Effector memory CD8-positive, alpha-beta T cell (primary cell): ENCODE measurements at places on chromosomes 5 and 9.

DNA sequence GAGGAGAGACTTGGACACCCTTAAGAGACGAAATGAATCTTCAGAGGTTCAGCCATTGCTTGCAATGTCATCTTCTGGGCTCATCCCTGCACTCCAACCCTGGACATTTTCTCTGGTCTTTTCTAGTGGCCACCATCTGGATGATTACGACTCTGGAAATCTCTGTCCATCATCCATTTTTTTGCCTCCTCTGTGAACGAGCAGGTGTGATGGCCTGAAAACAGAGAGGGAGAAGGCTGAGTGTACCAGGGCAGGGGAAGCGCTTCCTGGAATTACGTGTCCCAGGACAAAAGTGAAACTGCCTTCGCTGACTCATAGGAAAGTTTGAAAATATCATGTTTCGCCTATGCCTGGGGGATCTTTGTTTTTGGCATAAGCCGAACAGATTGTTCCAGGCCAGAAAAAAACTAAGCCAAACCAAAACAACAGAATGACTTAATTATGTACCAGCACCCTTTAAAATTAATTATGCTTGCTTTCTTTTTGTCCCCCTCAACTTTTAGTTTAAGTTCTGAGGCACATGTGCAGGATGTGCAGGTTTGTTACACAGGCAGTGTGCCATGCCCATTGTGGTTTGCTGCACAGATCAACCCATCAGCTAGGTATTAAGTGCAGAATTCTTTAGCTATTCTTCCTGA is 31.9 kb downstream of the ANKRD33B start:
- DNase-seq = no peak

DNA sequence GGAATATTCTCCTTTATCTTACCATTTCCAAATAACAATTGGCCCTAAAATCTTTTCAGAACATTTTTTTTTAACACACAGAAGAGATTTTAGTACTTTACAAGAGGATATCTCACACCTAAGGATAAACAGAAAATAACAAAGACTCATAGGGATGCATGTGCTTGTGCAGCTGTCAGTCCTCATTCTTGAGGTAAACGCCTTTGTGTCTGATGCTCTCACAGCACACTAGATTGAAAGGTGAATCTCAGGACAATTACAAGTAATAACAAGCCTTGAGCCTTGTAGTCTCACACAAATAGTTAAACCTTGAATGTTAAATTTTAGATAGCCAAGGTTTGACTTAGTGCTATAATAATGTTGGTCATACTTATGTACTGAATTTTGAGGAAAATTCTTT is 439.2 kb downstream of the PTPRD start:
- DNase-seq = no peak

DNA sequence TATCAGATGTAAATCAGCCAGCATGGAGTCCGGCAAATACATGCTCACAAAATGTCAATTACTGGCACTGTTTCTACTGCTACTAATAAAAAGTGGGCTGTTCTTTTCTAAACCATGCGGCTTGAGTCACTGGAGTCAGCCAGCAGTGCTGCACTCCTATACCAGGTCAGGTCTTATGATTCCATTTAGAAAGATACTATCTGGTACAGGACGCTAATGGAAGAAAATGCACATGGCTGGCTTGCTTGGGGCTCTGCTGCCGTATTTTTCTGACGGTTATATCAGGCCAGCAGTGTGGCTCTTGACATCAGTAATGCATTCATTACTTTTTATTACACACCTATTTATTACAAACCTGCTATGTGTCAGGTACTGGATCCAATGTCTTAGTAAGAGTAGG is 74.3 kb downstream of the NDFIP1 start:
- no peak for DNase-seq

DNA sequence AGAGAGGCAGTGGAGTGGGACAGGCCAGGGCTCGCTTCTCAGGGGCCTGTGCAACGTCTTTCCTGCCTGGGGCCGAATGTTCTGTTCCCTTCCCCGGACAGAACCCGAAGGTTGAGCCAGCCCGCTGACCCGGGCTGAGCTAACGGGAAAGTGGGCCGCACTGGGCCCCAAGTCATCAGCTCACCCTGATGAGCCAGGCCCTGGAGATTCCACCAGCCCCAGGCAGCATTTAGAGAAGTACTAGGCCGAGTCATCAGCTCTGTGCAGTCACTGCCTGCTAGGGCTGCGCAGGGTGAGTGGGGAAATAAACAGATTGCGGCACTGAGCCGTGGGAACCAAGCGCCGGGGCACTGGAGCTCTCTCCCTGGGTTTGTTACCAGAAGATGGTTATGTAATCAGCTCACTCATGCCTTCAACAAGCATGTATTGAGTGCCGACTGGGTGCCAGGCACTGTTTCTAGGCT is 29.1 kb upstream of the DUSP1 start:
- DNase-seq = no peak

DNA sequence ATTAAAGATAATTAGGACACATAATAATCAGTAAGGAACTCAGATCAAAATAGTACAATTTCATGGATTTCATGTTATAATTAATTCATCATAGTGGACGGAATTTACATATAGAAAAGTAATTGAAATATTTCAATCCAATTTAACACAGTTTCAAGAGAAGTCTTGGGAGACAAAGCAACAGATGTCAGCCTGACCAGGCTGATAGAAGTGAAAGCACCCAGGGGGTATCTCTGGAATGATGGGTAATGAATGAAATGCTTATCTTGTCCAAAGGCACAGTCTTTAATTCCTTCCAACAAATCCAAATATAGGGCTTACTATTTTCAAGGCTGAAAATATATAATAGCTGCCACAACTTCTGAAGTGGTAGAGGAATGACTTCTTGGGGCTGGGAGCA is 629.3 kb upstream of the RGMB start:
- no peak for DNase-seq

GRCh38 chr5:133934822-133935666 is 33.4 kb downstream of the C5orf15 start:
- no peak for DNase-seq

- no peak for DNase-seq
These were observed 53.9 kb upstream of the TMEM171 start for GRCh38 chr5:73066466-73066865.

- no peak for DNase-seq
These were observed 54.3 kb upstream of the BOD1 start for GRCh38 chr5:173670791-173671120.

GRCh38 chr5:23025629-23026233 is 172.6 kb upstream of the CDH12 start:
- no peak for DNase-seq

DNA sequence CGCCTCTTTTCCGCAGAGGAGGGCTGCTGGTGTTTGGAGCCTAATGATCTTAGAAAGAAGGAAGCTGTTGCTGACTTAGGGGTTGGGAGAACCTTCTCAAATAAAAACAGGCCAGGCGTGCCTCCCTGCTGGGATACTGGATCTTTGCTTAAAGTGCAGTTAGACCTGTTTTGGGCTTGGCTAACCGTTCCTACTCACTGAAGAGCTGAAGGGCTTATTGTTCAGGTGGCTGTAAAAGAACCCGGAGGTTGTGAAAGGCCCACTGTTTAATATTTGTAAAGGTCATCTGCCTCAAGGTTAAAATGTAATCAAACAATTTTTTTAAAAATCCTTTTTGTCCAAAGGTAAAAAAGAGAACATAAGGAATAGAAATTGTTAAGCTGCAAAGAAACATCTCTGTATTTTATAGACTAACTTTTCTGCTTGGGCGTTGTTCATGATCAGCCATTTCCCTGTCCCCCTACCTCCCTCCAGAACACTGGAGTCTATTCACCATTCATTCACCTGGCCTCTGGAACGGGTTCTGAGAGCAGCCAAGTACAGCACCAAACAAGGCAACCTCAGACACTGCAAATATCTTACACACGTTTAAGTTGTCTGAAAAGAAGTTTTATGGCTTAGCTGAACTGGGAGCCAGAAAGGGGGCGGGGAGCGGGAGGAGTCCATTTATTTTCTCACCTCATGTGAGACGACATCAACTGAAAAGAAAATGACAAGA is 18.6 kb upstream of the MTMR12 start:
- no peak for DNase-seq

- DNase-seq = no peak
These were observed 50.0 kb downstream of the MEGF10 start for GRCh38 chr5:127340606-127341005.

DNA sequence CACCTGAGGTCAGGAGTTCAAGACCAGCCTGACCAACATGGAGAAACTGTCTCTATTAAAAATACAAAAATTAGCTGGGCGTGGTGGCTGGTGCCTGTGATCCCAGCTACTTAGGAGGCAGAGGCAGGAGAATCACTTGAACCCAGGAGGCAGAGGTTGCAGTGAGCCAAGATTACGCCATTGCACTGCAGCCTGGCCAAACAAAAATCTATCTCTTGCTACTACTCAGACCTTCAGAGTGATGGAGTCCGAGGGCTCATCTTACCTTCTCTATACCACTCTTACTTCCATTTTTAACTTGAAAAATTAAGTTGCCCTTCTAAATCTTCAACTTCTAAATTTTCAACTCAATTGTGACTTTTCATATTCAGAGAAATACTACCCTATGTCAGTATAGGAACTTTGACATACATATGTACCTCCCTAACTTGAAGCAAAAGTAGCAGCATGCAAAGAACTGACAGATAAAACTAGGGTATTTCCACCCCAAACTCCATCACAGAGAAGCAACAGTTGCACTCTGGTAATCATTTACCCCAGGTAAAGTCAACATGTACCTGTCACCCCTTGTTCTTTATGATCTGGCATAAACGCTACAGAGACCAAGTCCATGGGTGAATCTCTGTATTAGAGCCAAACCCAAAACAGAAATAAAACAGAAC is 11.4 kb downstream of the ZFAND5 start:
- no peak for DNase-seq

DNA sequence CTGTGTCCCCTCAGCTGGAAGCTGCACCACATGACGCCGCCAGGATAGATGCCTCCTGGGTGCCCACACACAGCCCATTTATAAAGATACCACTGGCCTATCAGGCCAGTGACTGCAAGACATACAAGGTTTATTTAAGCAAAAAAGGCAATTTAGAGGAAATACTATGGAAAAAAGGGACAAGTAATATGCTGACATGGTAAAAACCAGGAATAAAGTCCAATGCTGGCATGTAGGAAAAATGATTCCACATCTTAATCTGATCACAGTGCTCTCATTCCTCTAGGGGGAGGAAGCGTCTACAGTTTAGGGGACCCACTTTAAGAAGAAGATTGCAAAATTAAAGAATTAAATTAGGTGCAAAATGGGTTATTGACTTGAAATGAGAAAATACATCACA is 80.1 kb downstream of the ZNF354C start:
- no peak for DNase-seq
